ENCODE measurements at places on chromosomes 5 and 9.

DNA sequence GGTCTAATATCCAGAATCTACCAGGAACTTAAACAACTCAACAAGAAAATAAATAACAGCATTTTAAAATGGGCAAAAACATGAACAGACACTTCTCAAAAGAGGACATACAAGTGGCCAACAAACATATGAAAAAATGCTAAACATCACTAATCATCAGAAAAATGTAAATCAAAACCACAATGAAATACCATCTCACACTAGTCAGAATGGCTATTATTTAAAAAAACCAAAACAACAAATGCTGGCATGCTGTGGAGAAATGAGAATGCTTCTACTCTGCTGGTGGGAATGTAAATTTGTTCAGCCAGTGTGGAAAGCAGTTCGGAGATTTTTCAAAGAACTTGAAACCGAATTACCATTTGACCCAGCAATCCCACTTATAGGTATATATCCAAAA is 63.1 kb downstream of the ADAMTS6 start:
- DNase-seq: peak; percentile 70

DNA sequence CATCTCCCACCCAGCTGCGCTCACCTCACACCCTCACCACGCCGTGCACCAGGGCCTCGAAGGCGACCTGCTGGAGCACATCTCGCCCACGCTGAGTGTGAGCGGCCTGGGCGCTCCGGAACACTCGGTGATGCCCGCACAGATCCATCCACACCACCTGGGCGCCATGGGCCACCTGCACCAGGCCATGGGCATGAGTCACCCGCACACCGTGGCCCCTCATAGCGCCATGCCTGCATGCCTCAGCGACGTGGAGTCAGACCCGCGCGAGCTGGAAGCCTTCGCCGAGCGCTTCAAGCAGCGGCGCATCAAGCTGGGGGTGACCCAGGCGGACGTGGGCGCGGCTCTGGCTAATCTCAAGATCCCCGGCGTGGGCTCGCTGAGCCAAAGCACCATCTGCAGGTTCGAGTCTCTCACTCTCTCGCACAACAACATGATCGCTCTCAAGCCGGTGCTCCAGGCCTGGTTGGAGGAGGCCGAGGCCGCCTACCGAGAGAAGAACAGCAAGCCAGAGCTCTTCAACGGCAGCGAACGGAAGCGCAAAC is 1.1 kb downstream of the POU4F3 start:
- no peak for DNase-seq

DNA sequence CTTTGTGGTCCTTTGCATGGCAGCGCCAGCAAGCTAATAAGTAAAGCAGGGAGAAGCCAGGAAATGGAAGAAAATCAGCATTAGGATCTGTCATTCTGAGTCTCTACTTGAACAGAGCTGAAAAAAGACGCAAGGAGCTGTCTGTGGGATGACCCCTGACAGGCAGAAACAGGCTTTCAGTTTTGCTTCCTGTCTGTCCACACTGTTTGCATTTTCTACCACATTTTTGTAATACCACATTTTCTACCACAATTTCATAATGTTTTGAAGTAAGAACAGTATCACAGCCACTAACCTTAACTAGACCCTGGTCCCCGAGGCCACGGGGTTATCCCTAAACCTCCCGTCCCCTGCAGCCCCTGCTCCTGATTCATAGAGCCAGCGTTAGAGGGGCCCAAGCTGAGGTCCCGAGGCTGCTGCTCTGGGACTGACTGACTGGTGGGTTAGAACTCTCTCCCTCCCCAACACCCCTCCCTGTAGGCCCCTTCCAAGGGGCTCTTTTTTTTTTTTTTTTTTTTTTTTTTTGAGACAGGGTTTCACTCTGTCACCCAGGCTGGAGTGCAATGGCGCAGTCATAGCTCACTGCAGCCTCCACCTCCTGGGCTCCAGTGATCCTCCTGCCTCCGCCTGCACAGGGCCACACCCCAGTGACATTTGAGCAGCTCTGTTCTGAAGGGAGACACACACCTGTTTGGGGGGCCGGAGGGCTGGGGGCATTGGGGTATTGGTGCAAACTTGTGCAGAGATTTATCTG is 4.0 kb upstream of the CLIC3 start:
- peak; percentile 93 for DNase-seq

DNA sequence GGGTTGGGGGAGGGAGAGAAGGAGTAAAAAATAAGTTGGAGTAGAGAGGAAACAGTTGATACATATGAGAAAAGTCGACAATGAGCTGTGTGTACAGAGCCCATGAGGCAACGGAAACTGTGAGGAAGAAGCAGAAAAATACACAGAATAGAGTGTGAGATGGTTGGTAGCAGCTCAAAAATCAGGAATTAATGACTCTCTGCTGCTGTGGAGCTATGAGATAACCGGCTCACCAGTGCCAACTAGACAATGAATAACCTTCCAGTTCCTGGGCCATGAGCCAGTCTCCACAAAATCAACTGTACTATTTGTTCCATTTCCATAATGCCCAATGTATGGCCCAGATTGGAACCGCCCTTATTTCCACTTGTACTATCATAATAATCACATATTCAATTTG is 53.1 kb upstream of the NREP start:
- no peak for DNase-seq

DNA sequence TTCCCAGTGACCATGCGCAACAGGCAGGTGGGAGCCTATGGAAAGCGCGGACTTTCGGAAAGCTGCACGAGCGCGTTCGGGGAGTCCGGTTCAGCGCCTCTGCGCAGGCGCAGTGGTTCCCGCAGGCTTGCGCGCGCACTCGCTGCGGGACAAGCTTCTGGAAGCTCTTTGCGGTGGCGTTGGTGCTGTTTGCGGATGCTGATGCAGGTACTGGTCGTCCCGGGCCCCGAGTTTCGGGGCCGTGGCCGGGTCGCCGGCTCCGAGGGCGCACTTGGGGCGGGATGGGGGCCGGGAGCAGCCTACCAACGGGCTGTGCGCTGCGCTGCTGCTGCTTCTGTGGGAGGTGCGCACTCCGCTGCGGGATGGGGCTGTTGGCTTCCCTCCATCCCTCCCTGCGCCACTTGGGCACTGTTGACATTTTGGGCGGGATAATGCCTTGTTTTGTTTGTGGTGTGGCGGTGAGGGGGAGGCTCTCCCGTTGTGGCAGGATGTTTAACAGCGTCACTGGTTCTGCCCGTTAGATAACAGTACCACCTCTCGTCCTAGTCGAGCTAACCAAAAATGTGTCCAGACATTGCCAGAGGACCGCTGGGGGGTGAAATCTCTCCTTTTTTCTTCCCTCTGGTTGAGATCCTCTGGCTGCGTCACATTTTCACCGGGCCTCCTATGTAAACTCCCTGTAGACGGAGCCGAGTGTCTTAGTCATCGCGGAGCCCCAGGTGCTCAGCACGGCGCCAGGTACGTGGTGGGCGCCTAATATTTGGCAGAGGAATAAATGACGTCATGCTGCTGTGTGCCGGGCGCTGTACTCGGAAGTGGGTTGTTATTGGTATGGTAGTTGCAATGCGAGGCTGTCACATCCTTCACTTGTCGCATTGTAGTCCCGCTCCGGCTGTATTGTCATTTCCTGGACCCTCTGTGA is at the start of gene ZNF483:
Gene ZNF483, plus strand, starts transcription at position 124 of the 922 bp plus-strand sequence. CDS start 2,217 bp downstream, outside the sequence.
- DNase-seq: peak; percentile 76

GRCh38 chr5:91189480-91190313 is 193.4 kb downstream of the ARRDC3 start:
- peak; percentile 94 for DNase-seq

DNA sequence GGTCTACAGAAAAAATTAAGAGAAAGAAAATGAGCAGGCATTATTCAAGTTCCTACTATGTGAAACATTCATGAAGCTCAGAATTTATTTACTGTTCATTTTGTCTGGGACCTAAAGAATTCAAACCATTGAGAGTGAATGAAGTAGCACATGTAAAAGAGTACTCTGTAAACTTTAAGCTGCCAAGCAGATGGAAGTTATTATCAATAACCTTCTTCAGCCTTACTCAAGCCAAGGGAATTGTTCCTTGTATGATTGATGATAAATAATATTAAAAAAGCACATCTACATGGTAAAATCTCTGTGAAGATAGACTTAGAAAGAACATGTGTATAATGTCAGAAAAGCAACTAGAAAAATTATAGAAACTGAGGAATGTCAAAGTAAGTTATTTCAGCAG is 17.8 kb upstream of the GLIS3 start:
- no peak for DNase-seq

GRCh38 chr9:76459694-76460635 is 983 bp downstream of the GCNT1 start:
- DNase-seq: peak; percentile 83

DNA sequence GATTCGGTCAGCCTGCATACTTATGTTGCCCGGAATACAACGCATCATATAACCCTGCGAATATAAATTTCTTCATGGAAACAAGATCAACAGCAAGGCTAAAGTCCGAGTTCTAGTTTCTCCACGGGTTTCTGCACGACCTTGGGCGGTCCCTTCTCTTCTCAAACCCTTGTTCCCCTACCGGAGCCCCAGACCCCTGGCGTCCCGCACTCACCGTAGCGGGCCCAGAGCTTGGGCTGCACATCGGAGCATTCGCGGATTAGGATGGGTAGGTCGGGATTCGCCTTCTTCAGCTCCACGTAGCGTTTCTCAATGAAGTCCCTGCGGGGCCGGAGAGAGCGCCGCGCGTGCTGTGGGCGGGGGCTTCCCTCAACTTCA is 399 bp downstream of the NDUFA2 start:
- peak; percentile 24 for DNase-seq

DNA sequence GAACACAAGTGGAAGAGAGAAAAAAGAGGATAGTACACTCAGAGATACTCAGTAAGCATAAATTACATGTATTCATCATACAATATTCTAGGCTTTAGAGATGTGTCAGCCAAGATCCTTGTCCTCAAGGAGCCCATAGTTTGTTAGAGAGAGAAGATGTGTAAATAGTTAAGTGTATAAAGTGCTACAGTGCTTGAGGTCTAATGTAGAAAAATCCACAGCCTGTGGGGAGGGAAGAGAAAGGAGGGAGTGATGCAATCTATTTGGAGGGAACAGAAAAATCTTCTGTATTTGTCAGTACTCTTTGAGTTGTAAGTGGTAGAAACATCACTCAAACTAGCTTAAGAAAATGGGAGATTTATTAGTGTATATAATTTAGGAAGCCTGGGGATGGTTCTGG is 81.9 kb downstream of the PALM2AKAP2 start:
- DNase-seq: no peak

GRCh38 chr9:122251351-122251750 is 13.3 kb downstream of the RBM18 start:
- DNase-seq: no peak

DNA sequence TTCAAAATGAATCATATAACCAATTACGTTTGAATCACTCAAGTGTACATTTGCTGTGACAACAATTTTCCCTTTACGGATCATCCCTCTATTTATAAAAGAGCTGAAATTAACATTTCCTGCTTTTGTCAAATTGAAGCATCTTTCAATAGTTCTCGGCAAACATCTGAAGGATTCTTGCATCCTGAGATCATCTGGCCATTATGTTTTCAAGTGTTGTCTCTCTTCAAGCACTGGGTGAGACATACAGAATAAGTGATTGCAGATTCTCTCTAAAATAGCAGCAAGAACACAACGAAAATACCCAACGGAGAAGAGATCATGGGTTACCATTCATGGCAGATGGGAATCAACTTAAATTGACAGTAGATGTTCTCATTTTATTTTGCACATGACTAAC is 283.4 kb upstream of the GRAMD2B start:
- peak; percentile 26 for DNase-seq

DNA sequence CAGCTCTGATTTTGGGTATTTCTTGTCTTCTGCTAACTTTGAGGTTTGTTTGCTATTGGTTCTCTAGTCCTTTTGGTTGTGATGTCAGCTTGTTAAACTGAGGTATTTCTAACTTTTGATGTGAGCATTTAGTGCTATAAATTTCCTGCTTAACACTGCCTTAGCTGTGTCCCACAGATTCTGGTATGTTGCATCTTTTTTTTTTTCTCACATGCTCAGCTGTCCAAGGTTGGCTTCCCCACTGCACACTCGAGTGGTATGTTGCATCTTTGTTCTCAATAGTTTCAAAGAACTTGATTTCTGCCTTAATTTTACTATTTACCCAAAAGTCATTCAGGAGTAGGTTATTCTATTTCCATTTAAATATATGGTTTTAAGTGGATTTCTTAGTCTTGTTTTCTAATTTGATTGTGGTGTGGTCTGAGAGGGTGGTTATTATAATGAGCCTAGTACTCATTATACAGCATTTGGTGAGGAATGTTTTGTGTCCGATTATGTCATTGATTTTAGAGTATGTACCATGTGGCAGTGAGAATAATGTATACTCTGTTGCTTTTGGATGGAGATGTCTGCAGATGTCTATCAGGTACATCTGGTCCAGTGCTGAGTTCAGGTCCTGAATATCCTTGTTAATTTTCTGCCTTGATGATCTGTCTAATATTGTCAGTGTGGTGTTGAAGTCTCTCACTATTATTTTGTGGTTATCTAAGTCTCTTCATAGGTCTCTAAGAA is 42.2 kb upstream of the IFNE start:
- no peak for DNase-seq

- no peak for DNase-seq
Observed at GRCh38 chr5:66802941-66803340, 206.7 kb downstream of the MAST4 start.

- DNase-seq: peak; percentile 50
Observed at GRCh38 chr5:73592551-73592950, 27.0 kb downstream of the UTP15 start.

GRCh38 chr9:14188538-14188937 is 125.4 kb downstream of the NFIB start:
- DNase-seq: no peak

- DNase-seq: no peak
Observed at GRCh38 chr5:32639943-32640342, 54.6 kb downstream of the SUB1 start.

GRCh38 chr5:50745221-50745910 is 78.9 kb downstream of the PARP8 start:
- DNase-seq: no peak

- DNase-seq: no peak
Observed at GRCh38 chr5:1103505-1104326, 8.1 kb downstream of the SLC12A7 start.

- DNase-seq: no peak
Observed at GRCh38 chr5:17619354-17619753, 9.2 kb downstream of the TAF11L12 start.

- no peak for DNase-seq
Observed at GRCh38 chr9:134965411-134965810, 47.7 kb upstream of the FCN1 start.

- no peak for DNase-seq
Observed at GRCh38 chr9:13078164-13078563, 201.3 kb downstream of the MPDZ start.

DNA sequence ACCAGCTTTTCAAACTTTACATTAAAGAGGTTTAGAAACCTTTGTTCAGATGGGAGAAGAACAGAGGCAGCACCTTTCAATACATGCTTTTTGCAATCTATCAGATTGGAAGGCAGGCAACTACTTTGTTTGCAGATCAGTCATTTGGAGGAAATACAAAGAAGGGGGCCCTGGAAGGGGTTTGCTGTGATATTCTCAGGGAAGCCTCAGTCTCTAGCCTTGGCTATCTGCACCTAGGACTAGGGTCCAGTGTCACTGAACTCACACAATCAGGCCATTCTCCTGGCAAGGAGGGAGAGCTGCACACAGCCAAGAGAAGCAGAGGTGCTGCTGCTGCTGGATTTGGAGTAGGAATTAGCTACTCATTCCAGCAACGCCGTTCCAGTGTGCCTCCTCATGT is 79.5 kb downstream of the CRB2 start:
- DNase-seq: no peak
